CD4-positive, alpha-beta T cell treated with Interleukin-2 at 100 ng/mL for 4 hours (primary cell): ENCODE measurements at places on chromosomes 1 and 21.

- no peak for DNase-seq
These were observed 152.7 kb upstream of the CHRM3 start for GRCh38 chr1:239233626-239234025.

GRCh38 chr1:171800342-171800741 is 18.9 kb downstream of the METTL13 start:
- no peak for DNase-seq

DNA sequence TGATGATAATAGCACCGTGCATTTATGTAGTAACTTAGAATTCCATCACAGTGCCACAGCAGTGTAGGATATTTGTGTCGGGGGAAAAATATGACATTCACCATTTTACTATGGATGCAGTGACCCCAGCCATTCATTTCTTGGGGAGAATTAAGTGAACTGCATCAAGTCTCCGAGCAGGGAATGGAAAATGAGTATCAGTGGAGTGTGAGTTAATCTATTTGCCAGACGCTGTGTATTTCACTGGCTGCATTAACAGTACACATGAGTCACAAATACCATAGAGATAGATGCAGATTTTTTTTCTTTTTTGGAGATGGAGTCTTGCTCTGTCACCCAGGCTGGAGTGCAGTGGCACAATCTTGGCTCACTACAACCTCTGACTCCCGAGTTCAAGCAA is 33.8 kb upstream of the SLC45A1 start:
- DNase-seq, result no peak

DNA sequence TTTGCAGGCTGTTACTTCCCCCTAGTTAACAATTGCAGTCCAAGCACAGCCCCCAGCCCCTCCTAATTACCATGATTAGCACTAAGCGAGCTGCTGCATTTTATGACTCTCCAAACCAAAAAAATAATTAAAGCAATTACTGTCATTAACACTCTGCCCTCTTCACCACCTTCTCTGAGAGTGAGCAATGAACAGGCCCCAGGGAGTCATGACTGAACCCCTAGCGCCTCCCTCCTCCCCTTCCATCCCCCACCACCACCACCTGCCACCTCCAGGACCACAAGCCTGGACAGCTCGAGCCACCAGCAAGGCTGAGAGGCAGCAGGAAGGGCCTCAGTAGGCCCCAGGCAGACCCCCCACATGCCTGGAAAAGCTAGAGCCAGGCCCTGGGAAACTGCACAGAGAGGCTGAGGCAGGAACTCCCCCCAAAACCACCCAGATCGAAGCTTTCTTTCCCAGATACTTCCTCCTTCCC is 35.5 kb upstream of the ZC3H12A start:
- DNase-seq, result no peak

DNA sequence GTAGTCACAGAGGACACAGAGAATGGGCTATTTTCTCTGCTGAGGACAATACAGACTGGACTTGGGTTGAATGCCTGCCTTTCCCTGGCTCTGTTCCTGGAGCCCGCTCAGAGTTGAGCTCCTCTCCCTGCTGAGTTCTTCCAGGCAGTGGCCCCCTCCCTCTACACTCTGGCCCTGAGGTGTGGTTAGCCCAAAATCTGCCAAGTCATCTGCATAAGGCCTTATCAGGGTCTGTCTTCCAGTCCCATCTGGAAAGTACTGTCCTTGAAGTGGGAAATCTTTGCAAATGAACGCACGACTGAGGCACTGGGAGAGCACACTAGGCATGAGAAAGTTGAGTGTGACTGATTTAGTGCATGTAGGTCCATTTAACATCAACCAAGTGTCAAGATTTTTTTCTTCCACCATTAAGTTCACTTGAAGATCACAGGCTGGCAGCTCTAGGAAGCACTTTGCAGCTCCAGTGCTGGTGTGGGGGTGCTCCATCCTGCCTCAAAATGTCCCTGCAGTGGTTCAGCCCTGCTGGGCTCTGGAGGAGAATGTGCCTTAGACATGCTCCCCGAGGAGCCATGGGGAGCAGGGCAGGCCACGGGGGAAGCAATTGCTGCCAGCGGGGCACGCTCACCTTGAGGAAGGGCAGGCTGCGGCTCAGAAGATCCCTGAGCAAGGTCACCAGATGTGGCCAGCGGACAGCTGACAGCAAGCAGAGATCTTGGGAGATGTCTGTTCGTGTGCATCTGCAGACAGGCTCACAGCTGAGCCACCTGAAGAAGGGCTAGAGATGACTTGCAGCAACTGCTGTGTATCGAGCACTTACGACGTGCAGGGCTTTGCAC is 41.5 kb downstream of the IER5 start:
- no peak for DNase-seq

- DNase-seq, result no peak
These were observed 7.0 kb downstream of the GPR3 start for GRCh38 chr1:27399251-27400025.

GRCh38 chr21:40684726-40685125 is 162.2 kb downstream of the DSCAM start:
- no peak for DNase-seq

DNA sequence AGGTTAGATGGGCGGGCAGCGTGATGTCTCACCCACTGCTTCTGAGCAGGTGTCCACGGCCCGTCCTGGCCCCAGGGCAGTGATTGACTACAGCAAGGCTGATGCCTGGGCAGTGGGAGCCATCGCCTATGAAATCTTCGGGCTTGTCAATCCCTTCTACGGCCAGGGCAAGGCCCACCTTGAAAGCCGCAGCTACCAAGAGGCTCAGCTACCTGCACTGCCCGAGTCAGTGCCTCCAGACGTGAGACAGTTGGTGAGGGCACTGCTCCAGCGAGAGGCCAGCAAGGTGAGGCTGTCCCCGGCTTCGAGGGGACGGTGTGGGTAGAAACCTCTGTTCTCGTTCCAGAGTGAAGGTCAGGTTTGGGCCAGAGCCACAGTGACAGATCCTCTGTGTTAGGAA is 12.2 kb downstream of the DDOST start:
- DNase-seq, result no peak

DNA sequence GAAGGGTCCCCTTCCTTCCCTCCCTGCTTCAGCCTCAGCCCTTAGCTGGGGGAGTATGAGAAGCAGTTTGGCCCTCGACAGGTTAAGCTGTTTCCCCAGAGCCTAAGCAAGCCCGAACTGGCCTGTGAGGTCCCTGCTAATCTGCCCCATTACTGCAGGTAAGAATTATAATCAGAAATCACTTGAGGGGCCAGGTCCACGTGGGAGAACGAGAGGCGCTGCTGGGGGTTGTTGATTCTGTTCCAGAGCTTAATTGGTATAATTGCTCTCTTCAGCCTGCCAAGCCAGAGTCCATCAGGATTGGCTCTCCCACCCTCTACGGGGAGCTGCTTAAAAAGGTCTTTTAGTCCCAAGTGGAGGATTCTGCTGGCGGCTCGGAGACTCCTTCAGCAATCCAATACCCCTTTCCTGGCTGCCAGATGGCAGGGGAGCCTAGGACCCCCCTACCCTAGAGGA is 70.8 kb downstream of the UBE2T start:
- no peak for DNase-seq

GRCh38 chr1:146020058-146021049 is 1.2 kb downstream of the HJV start:
- DNase-seq, result no peak

DNA sequence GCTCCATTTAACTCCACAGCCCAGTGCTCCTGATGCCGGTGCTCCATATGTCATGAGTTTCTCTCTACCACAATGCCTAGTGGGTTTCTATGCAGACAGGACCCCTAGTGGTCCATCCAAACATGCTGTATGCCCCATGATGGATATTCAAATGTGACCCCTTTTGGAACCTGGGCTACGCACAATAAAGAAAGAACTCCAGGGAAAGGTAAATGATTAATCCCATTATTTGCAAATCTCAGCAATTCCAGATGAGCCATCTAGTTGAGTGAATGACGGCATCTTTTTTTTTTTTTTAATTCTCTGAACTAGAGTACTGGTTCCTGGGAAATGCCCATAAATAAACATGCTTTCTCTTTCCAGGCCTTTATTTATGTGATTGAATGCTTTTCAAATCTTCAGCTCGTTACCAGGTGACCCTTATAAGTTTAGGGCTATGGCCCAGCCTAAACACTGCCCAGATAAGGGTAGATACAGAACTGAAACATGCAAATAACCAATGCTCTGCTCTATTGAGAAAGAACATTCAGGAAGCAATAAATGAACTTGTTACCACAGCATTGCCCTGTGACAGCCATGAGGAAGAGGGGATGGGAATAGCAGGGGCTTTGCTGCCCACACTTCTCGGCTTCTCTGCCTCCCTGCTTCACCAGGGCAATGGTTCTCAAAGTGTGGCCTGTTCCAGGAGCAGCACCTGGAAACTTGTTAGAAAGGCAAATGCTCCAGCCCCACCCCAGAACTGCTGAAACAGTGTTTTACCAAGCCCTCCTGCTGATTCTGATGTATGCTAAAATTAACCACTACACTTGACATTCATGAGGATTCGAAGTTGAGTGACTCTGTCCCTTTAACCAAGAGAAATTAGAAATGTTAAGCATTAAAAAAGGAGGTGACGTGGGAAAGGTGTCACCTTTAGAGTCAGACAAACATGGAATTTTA is 151.7 kb downstream of the SEC16B start:
- no peak for DNase-seq

GRCh38 chr1:187018291-187018690 is 189.5 kb downstream of the PLA2G4A start:
- no peak for DNase-seq

GRCh38 chr1:62093261-62093660 is 101.4 kb upstream of the L1TD1 start:
- DNase-seq, result no peak

- no peak for DNase-seq
These were observed 32.0 kb downstream of the NTPCR start for GRCh38 chr1:232982238-232982944.

- DNase-seq, result no peak
These were observed 1.4 kb upstream of the S100A16 start for GRCh38 chr1:153614189-153614900.

DNA sequence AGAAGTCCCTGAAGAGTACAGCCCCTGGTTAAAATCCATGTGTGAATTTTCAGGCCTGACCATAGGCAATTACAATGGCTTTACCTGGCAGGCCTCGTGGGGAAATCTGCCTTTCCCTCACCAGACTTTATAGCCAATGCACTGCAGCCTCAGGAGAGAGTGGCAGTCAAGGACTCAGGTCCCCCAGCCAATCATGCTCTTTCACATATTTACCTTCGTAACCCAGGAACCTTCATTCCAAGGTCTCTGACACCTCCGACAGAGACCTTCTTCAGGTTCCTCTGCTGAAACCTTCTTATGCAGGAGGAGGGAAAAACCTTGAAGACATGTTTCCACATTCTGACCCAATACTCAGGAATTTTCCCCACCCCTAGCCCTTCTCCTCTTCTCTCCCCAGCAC is 118.9 kb downstream of the FASLG start:
- no peak for DNase-seq

- DNase-seq, result no peak
These were observed 2.2 kb upstream of the FALEC start for GRCh38 chr1:150513351-150513791.

- no peak for DNase-seq
These were observed 28.5 kb upstream of the KCNE2 start for GRCh38 chr21:34335316-34335715.

DNA sequence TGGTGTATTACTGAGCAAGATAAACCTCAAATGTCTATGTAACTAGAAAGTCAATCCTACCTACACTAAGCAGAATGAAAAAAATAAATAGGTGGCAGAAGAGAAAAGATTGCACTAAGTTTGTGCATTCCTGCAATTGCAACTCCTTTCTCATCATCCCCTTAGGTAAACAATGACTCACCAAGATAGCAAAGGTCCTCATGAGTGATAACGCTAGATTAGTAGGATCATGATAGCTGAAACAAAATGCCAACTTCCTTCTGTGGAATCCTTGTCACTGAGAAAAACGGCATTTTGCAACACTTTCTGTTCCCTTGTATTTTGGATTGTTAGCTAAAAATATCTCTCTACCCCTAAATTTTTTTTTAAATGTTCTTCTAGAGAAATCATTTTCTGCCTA is 20.0 kb upstream of the FCER1A start:
- no peak for DNase-seq
